ENCODE measurements at places on chromosomes 7 and 10. TPM values are rescaled to one million over a fixed set of nuclear protein-coding genes. Genes with fewer than 3 reads are reported as not detected.

MAGI2 gene
- 1.5 TPM for polyA plus RNA-seq

ENTPD1 gene
- polyA plus RNA-seq, result 0.07 TPM

ERVW-1 gene
- polyA plus RNA-seq, result not detected

KNDC1 gene
- polyA plus RNA-seq, result 0.69 TPM

PTF1A gene
- not detected for polyA plus RNA-seq

HK1 gene
- polyA plus RNA-seq, result 1.3 TPM

TMEM273 gene
- not detected for polyA plus RNA-seq

DLX5 gene
- not detected for polyA plus RNA-seq

FAM25G gene
- polyA plus RNA-seq, result not detected

VENTX gene
- not detected for polyA plus RNA-seq

TBX20 gene
- not detected for polyA plus RNA-seq

MBL2 gene
- 16.2 TPM for polyA plus RNA-seq

EVX1 gene
- polyA plus RNA-seq, result not detected

SLC39A12 gene
- not detected for polyA plus RNA-seq

TAS2R3 gene
- 0.74 TPM for polyA plus RNA-seq

GIMAP5 gene
- not detected for polyA plus RNA-seq

NODAL gene
- polyA plus RNA-seq, result not detected

PPP1R17 gene
- polyA plus RNA-seq, result not detected

ZNF467 gene
- not detected for polyA plus RNA-seq

TDRD1 gene
- not detected for polyA plus RNA-seq

AKR1E2 gene
- not detected for polyA plus RNA-seq

COL13A1 gene
- polyA plus RNA-seq, result 0.07 TPM

SMKR1 gene
- not detected for polyA plus RNA-seq

OR2F1 gene
- polyA plus RNA-seq, result 0.35 TPM

C7orf25 gene
- 0.68 TPM for polyA plus RNA-seq

STAM gene
- 17.7 TPM for polyA plus RNA-seq

MACC1 gene
- polyA plus RNA-seq, result not detected

CPED1 gene
- polyA plus RNA-seq, result 8.1 TPM

MRPS24 gene
- 153 TPM for polyA plus RNA-seq

ATRNL1 gene
- 0.01 TPM for polyA plus RNA-seq

OR2A5 gene
- polyA plus RNA-seq, result not detected

PAX2 gene
- polyA plus RNA-seq, result not detected

C10orf67 gene
- polyA plus RNA-seq, result not detected

OR13A1 gene
- not detected for polyA plus RNA-seq

SPDYE11 gene
- not detected for polyA plus RNA-seq

PODXL gene
- 0.54 TPM for polyA plus RNA-seq

DENND2A gene
- 0.12 TPM for polyA plus RNA-seq

PON3 gene
- 37.8 TPM for polyA plus RNA-seq

DKK1 gene
- 123 TPM for polyA plus RNA-seq

GTPBP10 gene
- polyA plus RNA-seq, result 10.6 TPM

LRRC4 gene
- polyA plus RNA-seq, result not detected

ZNF786 gene
- 2.0 TPM for polyA plus RNA-seq

FAM200A gene
- 5.4 TPM for polyA plus RNA-seq

PTEN gene
- polyA plus RNA-seq, result 30.3 TPM

FMC1 gene
- 39.2 TPM for polyA plus RNA-seq

Measured in HepG2 (cell line).